ENCODE measurements at places on chromosomes 1 and 21.

DNA sequence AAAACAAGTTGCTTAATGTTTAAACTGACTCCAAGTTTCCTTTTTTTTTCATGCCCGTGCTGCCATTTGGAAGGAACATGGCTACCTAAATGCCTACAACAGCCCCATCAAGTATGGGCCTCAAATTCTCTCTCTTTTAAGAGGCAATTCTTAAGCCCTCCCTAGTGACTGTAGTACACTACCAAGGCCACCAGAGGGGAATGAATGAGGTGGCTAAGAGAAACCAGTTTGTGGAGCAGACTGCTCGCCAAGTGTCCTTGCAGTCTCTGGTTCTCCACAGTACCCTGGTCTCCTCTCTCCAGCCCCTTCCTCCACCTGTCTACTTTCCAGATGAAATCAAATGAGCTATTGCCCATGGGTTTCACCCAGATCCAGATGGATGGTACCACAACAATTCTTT, 1809.6 kb downstream of the BRINP3 start:
- no peak for DNase-seq

DNA sequence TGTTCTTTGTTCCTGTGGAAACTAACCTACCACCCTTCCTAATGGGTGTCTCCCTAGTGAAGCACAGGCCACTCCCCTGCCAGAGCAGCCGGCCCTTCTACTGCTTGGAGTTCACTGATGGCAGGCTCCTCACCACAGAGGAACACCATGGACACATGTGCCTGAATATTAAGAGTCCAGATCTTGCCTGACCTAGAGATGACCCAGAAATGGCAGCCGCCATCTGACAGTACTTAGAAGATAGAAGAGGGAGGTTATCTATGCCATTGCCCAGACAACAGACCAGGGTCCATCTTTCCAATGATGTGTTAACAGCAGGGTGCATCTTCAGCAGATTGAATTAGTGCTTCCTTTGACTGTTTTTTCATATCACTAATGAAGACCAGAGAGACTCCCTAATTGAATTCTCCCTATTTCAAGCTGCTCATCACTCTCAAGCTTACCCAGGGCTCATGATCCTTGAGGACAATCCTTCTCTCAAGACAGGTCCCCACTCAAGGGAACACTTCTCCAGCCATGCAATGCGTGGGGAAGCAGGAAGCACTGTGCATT, 59.8 kb downstream of the PLEKHA6 start:
- no peak for DNase-seq

- DNase-seq = no peak
Observed at GRCh38 chr21:31667639-31668038, 8.1 kb downstream of the SOD1 start.

DNA sequence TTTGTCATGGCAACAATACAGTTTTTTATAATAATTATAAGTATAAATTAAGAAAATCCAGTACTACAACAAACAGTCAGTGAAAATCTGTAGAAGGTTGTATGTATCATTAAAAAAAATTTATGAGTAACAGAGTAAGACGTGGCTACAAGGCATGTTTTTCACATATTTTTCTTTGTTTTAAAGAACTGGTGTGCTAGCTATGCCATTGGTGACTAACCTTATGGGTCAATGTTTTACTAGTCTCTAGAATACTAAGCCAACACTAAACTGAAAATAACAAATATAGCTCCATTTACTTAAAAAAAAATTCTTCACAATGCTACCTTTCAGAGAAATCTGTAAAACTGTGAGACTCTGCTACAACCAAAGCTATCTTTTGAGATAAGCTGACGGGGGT, 261.5 kb downstream of the ADGRL2 start:
- DNase-seq = no peak

GRCh38 chr1:110956586-110956985, 7.1 kb downstream of the LRIF1 start:
- no peak for DNase-seq

DNA sequence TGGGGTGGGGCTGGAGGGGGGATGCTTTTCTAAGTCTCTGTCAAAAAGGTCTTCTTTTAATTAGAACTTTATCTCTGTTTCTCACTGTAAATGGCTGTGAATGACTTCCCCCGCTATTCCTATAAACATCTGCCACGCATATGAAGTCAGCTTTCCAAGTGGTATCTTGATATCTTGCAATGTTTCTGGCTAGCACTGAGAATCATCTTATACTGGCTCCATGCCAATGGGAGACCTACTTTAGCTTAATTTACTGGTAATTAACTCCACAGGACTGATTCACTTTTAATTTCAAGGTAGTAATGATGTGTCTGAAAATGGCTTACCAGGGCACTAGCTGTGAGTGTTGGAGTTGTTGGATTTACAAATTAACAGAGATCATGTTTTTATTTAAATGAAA, 4.3 kb downstream of the GPR88 start:
- no peak for DNase-seq

- DNase-seq = no peak
Observed at GRCh38 chr1:67209521-67209920, 43.3 kb downstream of the IL23R start.

- no peak for DNase-seq
Observed at GRCh38 chr21:40620386-40621145, 226.4 kb downstream of the DSCAM start.

- DNase-seq = no peak
Observed at GRCh38 chr21:40466893-40467483, 380.0 kb downstream of the DSCAM start.

DNA sequence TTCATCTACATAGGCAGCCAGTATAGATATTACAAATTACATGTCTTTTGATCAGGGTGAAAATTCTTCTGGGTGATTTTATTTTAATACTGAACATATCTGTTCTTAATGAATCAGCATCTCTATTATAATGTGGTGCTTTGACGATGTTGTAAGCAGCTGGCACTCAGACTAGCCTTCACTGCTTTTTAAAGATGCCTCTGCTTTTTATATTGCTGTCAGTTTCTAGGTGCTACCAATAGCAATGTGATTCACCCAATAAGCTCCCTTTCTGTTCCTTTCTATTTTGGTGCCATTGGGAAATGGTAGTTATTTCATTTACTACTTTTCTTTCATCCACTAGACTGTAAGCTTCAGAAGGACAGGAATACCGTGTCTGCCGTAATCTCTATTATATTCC, 11.1 kb upstream of the ANGPTL1 start:
- no peak for DNase-seq

DNA sequence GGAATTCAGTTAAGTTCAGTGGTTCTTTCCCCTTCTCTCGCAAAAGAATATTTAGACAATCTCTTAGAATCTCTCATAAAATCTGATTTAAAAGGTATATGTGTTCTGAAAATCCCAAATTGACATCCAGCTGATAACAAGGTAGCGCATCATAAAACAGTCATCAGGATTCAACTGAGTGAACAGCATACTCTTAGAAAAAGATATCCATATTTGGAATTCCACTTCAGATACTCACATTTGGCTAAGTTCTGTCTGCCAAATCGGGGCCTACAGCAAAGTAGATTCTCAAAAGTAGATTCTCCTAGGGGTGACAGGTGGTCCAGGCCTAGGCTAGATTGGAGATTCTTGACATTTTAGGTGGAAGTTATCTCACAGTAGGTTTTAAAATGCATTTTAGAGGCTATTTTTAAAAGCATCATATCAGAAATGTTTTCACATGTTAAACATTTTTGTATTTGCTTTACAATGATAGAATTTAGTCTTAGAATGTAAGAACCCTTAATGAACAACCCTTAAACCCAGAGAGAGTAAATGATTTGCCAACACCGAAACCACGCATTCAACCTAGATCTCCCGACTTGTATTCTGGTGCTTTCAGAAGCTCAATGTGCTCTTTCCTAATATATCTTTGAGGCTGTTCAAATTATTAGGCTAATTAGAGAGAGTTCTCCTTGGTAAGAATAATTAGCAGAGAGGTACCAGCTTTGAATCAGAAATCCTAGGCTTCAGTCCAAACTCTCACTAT, 318.9 kb downstream of the LMO4 start:
- DNase-seq = no peak

DNA sequence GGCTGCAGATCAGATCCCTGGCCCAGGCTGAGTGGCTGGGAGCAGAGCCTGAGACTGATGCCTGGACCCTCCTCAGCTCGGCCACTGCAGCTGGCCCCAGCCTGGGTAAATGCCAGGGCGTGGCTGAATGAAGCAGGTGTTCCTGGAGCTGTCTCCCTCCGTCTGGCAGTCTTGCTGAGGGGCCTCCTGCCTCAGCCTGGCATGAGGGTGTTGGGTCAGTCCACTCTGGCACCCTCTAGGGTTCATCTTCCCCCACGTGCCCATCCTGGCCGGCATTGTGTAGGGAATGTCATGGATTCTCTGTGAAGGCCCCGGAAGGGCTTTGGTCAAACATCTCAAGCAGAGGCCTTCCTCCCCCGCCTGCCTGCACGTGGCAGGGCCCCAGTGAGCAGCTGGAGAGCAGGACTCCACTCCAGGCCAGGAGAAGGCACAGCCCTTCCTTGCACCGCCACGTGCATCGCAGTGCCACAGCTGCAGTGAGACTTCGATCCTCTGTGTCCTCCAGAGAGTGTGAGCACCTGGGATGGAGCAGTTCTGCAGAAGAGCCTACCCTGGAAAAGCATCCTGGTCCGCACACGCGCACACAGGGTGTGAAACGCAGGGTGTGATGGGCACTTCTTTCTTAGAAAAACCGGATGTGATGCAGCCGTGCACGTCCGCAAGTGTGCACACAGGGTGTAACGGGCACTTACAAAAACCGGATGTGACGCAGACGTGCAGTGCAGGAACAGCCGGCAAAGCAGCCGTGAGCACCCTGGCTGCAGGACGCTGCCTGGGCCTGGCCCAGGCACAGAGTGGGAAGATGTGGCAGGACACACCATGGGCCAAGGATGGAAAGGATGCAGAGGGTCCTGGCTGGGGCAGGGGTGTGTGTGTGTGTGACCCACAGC, 4.6 kb upstream of the KRTAP10-4 start:
- no peak for DNase-seq

GRCh38 chr1:114690148-114690547, 5.2 kb downstream of the AMPD1 start:
- no peak for DNase-seq

DNA sequence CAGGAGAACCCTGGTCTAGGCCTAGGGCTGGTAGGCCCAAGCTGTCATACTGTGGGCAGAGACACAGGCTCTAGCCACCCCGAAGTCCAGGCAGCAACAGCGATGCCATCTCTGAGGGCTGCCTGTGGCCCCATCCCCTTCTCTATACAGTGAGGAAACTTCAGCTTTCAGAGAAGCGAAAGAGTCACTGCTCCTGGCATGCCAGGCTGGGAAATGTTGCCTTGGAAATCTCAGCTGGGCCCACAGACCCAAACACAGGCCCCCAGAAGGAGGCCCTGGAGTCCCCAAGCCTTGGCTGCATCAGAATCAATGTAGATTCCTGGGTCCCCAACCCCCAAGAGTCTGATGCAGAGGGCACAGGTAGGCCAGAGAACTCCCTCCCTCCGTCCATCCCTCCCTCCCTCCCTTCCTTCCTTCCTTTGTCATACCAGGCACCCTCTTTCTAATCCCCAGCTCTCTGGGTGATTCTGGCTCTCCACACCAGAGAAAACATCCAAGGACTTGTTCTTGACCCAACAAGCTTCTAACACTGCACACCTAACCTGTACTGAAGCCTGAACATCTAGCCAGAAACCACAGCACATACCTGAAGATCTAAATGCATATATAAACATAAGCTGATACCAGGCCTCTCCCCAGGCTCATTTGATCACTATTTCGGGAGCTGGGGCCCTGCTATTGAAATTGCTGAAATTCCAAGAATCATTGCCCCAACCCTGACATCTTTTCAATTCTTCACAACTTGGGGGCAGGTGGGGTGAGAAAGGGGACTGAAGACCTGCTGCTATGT, 143.2 kb upstream of the EDN2 start:
- no peak for DNase-seq

DNA sequence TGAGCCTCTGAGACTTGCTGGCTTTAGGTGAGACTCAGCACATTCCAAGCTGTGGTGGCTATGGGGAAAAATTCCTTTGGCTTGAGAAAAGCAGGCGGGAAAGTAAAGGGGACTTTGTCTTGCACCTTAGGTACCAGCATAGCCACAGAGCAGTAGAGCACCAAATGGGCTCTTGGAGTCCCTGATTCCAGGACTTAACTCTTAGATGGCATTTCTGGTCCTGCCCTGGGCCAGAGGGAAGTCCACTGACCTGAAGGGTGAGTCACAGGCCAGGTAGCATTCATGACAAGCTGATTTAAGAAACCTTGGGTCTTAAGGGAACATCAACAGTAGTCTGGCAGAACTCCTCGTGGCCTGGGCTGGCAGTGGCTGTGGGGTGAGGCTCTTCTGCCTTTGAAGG, 344.7 kb downstream of the DUSP10 start:
- no peak for DNase-seq
